ENCODE measurements at places on chromosomes 4 and X. TPM values are rescaled to one million over a fixed set of nuclear protein-coding genes. Genes with fewer than 3 reads are reported as not detected.

Gene RHOXF1
- not detected for total RNA-seq

Gene SERPINA7
- not detected for total RNA-seq

Gene CFI
- 94.8 TPM for total RNA-seq

Gene CFAP99
- total RNA-seq: not detected

Gene IRAK1
- total RNA-seq: 53.8 TPM

DNA sequence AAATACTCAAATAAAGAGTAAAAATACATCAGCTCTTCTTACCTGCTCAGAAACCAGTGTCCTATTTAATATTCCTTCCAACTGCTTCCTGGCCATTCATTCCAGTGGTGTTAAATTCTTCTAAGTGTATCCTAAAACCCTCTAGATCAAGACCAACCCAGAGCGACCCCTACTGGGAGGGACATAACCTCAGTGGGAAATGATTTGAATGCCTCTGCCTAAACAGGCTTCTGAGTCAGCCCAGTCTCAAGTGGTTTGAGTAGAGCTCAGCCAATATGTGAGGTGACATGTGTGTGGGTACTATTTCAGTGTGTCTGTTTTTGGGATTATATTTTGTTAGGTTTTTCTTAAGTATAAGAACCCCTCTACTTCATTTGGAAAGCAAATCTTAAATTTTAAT, 133.6 kb upstream of the ARHGEF9 start:
- no peak for DNase-seq

- DNase-seq: no peak
Measured at GRCh38 chr4:189029976-189030504, 890.8 kb downstream of the TRIML1 start.

GRCh38 chrX:49019050-49019449, 17.0 kb upstream of the GRIPAP1 start:
- DNase-seq: no peak

GRCh38 chr4:89898304-89898716, 3.7 kb downstream of the MMRN1 start:
- DNase-seq: peak; percentile 87

GRCh38 chr4:87117051-87117731, 103.2 kb downstream of the KLHL8 start:
- no peak for DNase-seq

DNA sequence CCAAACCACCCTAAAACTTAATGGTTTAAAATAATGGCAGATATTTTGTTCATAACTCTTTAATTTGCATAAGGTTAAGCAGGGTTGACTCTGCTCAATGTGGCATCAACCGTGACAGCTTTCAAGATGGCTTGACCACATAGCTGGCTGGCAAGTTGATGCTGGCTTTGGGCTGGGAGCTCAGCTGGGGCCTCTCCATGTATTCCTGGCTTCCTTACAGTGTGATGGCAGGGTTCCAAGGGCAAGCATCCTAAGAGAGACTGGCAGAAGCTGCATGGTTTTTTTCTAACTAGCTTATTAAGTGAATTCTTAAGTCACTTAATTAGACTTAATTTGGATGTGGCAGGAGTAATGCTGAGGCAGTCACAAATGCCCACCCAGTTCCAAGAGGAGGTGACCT, 4.5 kb downstream of the RP2 start:
- DNase-seq: peak; percentile 34

GRCh38 chr4:183035726-183036415, 63.2 kb upstream of the WWC2 start:
- DNase-seq: no peak

DNA sequence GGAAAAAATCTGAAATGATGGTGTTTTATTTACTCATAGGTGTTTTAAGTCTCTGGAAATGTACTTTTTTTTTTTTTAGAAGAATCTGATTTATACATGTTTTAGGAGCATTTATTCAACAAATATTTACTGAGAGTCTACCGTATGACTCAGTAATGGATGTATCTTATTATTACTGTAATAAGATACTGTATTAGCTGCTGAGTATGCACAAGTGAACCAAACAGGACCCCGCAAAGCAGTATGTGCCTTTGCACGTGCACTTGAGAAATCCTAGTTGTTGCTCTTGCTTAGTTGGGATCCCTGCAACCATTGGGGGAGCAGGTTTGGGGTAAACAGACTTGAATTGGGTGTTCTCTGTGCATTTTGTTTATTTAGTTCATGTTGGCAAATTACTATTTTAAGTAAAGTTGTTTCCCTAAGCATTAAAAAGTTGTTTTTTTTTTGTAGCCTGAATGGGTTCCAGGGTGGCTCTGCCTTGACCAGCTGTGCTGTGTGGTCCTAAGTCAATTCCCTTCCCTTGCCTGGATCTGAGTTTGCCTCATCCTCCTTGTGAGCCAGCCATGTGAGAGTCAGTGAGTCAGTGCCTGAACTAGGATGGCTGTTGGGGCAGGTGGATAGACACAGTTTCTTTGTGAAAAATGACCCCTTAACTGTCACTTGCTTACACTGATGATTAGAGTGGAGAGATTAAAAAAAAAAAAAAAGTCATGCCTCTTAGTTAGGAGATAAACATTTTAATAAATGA, 27.7 kb downstream of the DCUN1D4 start:
- no peak for DNase-seq

- DNase-seq: no peak
Measured at GRCh38 chr4:92629302-92629701, 325.5 kb downstream of the GRID2 start.

- DNase-seq: no peak
Measured at GRCh38 chr4:55568905-55569504, 22.3 kb upstream of the CLOCK start.

DNA sequence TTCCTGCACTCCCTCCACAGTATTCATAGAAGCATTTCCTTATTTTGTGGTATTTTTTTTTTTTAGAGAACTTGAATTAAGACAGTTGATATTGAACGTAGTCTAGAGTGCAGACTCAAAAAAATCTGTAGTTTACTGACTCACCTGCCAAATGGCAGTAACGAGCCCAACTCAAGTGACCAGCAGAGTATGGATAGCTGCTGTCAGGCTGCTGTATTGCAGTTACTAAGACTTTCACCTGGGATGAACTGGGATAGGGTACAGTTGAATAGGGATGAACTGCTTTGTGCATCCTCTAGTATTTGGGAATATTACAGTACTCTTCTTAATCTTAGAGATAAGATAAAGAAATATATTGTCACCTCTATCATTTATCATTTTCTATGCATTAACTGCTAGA, 7.0 kb upstream of the SLC7A11 start:
- no peak for DNase-seq

DNA sequence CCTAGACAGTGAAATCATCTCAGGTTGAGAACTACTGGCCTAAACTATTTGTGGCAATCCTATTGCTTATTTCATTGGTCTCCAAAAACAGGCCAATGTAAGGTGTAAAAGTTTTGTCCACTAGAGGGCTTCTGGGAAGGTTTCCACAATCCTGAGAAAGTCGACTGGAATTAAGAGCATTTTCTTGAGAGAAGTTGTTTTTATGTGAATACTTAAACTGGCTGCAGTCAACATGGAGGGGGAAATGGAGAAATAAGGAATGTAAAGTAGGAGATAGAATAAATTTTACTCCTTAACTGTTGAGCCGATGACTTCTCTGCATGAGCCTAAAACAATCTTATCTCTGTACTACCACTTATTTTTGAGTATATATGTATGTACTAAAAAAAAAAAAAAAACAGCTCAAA, 11.0 kb upstream of the EIF4E start:
- DNase-seq: peak; percentile 79

DNA sequence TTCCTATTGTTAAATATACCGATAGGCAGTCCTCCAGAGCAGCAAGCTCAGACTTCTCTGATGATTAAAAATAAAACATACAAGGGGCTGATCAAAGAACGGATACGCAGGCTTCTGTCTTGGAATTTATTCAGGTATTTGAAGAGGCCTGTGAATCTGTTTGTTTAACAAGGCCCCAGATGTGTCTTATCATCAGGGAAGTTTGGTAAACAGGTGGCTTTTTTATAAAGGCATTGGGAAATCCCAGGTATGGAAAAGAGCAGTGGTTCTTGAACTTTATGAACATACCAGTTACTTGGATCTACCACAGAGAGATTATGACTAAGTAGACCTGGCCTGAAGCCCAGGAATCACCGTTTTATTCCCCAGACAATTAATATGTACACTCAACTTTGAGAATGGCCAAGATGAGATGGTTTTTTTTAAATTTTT, 47.9 kb downstream of the SOWAHB start:
- DNase-seq: peak; percentile 60

- DNase-seq: no peak
Measured at GRCh38 chr4:146975036-146975435, 29.4 kb upstream of the TTC29 start.

GRCh38 chrX:104419211-104419610, 146.8 kb upstream of the IL1RAPL2 start:
- DNase-seq: no peak

DNA sequence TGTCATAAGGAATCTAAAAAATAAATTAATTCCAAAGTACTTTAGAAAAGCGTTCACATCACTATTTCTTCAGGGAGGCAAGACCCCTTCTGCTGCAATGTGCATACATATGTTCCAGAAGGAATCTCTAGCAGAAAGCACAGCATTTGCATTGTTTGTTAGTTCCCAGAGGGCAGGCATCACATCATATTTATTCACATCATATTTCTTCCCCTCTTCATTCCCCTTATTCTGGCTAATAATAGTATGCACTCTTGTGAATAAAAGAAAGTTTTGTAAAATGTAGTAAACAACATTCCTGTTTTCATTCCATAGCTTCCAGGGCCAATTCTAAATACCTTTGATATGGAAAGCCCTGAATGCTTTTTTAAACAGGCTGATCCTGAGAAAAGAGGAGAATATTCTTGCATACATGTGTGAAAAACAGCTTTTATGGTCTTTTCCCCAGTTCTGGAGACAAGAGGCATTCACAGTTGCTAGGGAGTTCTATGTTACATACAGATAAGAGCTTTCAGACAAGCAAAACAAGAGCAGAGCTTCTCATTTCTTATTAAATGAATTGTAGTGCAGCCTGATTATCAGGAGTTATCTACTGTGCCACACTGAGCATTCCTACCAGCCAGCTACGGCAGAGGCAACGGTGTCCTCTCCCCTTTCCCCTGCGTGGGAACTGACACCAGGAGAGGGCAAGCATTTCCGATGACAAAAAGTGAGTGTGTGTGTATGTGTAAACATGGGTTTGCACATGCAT, 15.2 kb downstream of the GATB start:
- DNase-seq: peak; percentile 12

DNA sequence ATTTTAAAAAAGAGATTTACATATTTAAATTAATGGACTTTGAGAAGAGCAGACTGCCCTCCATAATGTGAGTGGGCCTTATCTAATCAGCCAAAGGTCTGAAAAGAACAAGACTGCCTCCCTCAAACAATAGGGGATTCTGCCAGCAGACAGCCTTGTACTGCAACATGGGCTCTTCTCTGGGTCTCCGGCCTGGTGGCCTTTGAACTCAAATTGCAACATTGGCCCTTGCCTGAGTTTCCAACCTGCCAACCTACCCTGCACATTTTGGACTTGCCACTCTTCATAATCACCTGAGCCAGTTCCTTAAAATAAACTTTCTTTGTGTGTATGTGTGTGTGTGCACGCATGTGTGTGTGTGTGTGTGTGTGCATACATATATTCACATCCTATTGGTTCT, 90.8 kb upstream of the OTUD4 start:
- no peak for DNase-seq

GRCh38 chr4:52982255-52982945, 120.3 kb downstream of the RASL11B start:
- DNase-seq: peak; percentile 73

DNA sequence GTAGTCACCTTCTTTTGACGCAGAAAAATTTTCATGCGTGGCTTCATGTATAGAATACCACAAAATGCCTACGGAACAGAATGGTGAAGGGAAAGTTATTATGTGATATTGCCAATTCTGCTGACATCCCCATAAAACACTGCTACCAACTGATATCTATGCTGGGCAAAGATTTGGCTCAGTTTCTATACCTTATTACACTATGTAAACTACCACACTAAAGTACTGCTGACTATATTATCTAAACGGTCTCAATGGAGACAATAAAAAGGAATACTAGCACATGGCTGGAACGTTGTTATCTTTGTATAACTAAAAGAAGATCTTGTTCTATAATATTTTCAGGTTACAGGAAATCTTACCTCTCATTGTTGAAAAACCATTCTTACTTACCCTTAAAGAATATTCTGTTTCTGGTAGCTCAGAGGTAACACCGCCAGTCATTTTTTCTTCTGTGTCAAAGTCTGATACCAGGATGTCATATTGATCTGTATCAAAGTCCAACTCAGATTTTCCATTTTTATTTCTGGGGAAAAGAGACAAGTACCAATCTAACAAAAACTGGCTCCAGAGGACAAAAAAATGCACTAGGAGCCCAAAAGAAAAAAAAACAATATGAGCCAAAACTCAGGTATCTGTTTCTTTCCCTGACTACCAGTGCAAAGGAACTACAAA, 18.9 kb downstream of the MORC4 start:
- no peak for DNase-seq

DNA sequence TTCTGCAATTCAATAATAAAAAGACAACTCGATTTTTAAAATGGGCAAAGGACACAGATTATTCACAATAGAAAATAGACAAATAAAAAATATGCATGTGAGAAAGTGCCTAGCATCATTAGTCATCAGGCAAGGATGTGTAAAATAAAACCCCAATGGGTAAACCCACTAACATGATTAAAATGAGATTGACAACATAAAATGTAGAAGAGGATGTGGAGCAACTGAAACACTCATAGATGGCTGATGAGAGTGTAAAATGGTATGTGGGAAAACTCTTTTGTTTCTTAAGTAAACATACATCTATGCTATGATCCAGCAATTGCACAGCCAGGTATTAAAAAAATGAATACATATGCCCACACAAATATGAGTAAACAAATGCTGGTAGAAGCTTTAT, 177.6 kb downstream of the IQCM start:
- no peak for DNase-seq

- DNase-seq: no peak
Measured at GRCh38 chrX:91279479-91279878, 155.2 kb upstream of the PABPC5 start.

GRCh38 chr4:183722731-183723560, 63.9 kb downstream of the TRAPPC11 start:
- peak; percentile 49 for DNase-seq

GRCh38 chr4:101032541-101032940, 314.8 kb downstream of the PPP3CA start:
- DNase-seq: no peak

- no peak for DNase-seq
Measured at GRCh38 chrX:2397229-2398063, 103.3 kb downstream of the DHRSX start.

GRCh38 chrX:40952855-40953254, 132.4 kb upstream of the USP9X start:
- DNase-seq: peak; percentile 55

DNA sequence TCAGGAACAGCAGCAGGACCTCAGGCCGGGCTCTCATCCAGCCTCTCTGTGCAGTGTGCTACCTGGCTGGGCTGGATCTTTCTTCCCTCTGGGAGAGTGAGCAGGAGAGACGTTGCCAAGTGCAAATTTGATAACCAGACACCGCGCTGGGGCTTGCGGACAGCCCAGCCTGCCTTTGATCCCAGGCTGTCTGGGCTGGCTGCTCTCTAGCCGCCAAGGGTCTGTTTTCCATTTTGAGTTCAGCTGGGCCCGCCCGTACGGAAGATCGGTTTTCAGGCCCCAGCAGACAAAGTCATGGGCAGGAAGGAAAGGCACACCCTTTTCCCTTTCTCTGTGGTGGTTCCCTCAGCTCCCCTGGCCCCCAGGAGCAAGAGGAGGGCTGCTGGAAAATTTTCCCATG, 90.2 kb downstream of the CPZ start:
- DNase-seq: no peak
